Progenitor cell of endocrine pancreas (in vitro differentiated cells): ENCODE measurements at places on chromosomes 2 and 18. TPM values are rescaled to one million over a fixed set of nuclear protein-coding genes. Genes with fewer than 3 reads are reported as not detected.

DNA sequence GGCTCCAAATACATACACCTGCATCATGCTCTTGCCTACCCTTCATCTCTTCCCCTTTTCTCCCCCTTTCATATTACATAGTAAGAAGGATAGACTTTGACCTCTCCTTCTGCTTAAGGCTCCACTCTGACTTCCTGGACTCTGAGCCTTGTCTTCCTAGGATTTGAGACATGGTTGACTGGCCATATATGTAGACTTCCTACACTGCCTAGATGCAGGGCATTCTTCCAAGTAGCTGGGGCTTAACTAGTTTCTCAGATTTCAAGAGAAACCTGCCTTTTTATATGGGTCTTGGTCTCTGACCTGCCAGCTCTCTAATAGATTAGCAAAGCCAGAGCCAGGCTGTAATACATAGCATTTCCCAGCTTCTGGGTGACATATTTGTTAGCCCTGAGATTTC lies 35.4 kb upstream of the CYP26B1 start:
- DNase-seq: no peak
- peaks cover 10% of the 10 kb centered on the region for H3K36me3 ChIP-seq
- H3K27ac ChIP-seq: no peak overlapping the region
- no peak overlapping the region for H3K4me3 ChIP-seq

DNA sequence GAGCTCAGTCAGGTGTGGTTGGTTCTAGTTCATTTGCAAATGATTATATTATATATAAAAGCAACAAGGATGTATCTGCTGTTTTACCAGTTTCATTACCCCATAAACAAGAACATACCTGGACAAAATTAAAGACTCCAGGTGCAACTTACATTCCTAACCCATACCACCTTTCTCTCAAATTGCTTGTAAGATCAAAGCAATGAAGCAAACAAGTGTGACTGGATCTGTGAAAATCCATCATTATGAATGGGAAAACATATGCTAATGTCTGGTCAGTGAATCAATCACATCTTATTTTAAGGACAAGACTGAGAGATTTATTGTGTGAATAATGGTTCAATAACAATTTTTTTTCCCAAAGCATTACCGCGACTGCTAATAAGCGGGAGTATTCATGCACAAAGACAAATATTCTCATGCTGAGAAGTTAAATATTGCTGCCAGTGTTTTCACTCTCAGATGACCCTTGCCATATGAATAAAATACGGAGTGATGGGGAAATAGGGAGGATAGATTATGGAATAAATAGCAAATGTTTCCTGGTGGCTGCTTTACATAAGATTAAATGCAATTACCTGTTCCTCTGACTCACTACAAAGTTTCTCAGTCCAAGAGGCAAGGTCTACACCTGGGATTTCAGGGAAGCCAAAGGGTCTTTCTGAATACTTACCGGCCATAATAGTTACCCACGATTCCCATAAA lies 59.3 kb downstream of the WDR75 start:
- H3K27ac ChIP-seq: no peak overlapping the region
- DNase-seq: no peak
- no peak overlapping the region for H3K4me3 ChIP-seq
- H3K27me3 ChIP-seq: no peaks in the 10 kb centered on the region
- no peaks in the 10 kb centered on the region for H3K36me3 ChIP-seq
- peaks cover 5% of the 10 kb centered on the region for H3K4me1 ChIP-seq

UGT1A9 gene
- not detected in 2 replicates for total RNA-seq

DNA sequence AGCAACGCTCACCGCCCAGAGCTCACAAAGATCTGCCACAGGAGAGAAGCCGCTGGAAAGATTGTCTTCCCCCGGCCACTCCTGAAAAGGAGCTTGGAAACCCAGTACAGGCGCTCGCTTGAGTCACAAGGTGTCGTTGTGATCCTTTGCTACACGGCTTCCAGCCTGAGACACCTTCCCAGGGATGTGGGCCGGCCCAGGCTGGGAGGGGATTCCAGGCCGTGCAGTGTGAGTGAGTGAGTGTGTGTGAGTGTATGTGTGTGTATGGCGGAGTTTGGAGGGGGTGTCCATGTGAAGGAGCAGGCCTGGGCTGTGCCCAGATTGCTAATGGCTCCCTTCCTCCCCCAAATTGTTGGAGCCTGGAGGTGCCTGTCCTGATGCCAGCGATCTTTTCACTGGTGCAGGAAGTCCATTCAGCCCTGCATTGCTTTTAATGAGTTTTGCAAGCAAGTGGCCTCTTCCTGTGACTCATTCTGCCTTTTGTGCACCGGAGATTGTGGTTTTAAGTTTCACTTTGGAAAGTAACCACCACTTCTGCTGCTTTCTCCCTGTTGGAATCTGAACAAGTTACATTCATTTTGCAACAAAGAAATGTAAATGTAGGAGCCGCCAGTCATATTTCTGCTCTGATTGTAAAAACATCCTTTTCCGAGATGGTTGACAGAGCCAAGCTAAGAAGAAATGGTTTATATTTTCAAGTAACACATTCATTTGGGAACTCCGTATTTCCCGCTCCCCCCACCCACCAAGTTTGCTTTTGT lies 83.7 kb downstream of the LPIN1 start:
- H3K36me3 ChIP-seq: peaks cover 2% of the 10 kb centered on the region
- peak overlapping the region; percentile 49 for H3K4me3 ChIP-seq
- peak; percentile 47 for DNase-seq
- peaks cover 19% of the 10 kb centered on the region for H3K4me1 ChIP-seq
- peak overlapping the region; percentile 93 for H3K27ac ChIP-seq
- H3K27me3 ChIP-seq: no peaks in the 10 kb centered on the region

CXCR1 gene
- not detected in 2 replicates for total RNA-seq

DNA sequence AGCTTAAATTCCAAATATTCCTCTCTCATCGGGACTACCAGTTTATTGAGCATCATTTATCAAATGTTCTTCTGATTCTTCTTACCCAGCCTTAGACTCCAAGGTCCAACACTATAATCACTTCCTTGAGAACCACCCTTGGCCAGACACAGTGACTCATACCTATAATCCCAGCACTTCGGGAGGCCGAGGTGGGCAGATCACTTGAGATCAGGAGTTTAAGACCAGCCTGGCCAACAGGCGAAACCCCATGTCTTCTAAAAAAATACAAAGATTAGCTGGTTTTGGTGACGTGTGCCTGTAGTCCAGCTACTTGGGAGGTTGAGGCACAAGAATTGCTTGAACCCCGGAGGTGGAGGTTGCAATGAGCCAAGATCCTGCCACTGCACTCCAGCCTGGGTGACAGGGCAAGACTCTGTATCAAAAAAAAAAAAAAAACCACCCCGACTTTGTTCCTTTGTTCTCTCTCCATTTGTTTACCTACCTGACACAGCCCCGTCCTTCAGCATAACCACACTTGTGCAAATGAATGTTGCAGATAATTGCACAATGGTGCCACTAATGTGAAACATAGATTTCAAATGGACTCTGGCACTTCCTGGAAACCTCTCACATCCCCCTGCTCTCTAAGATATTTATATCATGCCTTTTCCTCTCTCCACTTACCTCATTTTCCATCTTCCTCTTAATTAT lies 38.9 kb upstream of the LPIN2 start:
- no peaks in the 10 kb centered on the region for H3K27me3 ChIP-seq
- H3K4me3 ChIP-seq: no peak overlapping the region
- no peak overlapping the region for H3K27ac ChIP-seq
- DNase-seq: no peak
- H3K36me3 ChIP-seq: peaks cover 9% of the 10 kb centered on the region

GRCh38 chr2:96687711-96688640 lies 45.4 kb downstream of the FER1L5 start:
- H3K4me1 ChIP-seq: peaks cover 5% of the 10 kb centered on the region
- H3K4me3 ChIP-seq: no peak overlapping the region
- H3K27ac ChIP-seq: no peak overlapping the region
